Activated CD4-positive, alpha-beta T cell treated with anti-CD3 and anti-CD28 coated beads for 48 hours (primary cell): ENCODE measurements at places on chromosomes 2 and 18.
A peak's percentile ranks its signal among the peaks of the same experiment; 100 is the strongest.

- no peak for DNase-seq
Observed at GRCh38 chr2:226828191-226828590, 7.7 kb upstream of the RHBDD1 start.

DNA sequence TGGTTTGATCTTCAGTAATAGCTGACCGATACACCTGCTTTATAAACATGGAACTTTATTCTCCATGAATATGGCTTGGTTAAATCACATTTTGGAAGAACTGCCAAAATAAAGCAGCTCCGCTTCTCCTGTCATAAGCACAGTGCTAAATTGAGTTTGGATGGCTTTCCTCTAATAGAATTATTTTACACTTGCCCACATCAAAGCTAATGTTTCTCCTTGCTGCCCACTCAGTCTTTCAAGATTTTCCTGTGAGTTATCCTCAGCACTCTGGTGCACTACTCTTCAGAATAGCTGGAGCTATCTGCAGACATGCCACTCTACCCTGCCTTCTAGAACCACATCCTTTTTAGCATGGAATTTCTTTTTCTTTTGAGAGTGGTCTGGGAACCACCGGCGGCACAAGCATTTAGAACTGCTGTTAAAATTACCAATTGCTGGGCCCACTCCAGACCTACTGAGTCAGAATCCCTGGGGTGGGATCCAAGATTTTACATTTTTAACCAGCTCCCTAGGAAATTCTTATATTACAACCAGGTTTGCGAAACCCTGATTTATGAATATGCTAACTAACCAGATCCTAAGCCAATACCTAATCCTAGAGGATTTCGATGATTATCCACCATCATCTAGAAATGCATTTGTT lies 283.3 kb downstream of the AFF3 start:
- no peak for DNase-seq

- DNase-seq: no peak
Observed at GRCh38 chr2:129877795-129878775, 101.4 kb upstream of the RAB6C start.

- no peak for DNase-seq
Observed at GRCh38 chr2:145356056-145356455, 836.1 kb upstream of the ZEB2 start.

DNA sequence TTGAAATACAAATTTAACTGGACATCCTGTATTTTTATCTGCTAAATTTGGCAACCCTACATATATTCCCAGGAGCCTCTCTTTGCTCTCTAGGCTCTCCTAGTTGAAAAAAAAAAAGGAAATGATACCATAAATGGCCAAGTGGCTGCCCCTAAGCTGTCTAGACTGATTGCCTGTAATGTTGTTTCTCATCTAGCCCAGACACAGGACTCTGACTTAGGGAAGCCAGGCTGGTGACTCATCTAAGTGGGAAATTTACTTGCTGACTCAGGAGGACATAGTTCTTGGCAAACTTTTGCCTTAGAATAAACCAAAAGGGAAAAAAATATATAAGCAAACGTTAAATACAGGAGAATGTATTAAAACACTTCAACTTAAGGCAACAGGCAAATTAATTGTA lies 14.6 kb upstream of the ITGAV start:
- DNase-seq: no peak

DNA sequence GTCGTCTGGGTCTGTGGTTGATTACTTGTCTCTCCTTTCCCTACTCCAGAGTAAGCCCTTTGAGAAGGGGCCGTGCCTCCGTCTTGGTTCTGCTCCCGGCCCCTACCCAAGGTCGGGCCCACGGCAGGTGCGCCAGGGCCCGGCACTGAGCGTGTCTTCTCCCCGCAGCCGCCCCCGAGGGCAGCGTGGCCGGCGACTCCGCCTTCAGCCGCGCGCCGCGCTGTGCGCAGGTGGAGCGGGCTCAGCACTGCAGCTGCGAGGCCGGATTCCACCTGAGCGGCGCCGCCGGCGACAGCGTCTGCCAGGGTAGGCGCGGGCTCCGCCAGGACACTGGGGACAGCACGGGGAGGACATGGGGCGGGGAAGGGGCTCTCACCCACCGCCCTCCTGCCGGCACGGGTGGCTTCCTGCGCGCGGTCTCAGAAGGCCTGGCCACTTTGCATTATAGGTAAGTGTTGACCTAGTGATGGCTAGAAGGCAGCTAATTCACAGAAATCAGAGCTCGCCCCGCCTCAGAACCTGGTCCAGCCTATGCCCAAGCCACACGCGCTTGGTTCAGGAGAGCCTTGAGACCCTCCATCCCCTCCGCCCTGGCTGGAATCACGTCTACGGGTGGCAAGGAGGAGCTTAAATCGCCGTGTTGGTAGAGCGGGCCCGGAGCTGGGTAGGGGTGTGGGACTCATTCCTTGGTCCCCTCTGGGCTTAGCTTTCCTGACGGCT lies 43.5 kb downstream of the FBLN7 start:
- DNase-seq: peak; percentile 79

DNA sequence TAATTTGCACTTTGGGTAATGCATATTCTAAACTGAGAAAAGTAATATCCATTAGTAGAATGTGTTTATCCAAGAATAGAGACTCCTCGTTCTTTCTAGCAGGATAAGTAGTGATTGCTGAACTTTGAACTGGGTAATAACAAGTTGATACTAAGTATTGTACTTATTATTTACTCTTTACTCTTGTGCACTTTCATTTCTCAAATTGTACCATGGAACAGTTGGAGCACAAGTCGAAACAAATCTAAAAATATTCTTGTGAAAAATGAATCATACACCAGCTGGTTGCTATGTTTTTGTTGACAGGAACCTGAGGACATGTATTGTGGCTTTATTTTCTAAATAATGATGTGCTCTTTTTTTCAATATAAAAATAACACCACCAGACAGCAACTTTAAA lies 111.9 kb downstream of the RGPD3 start:
- no peak for DNase-seq

DNA sequence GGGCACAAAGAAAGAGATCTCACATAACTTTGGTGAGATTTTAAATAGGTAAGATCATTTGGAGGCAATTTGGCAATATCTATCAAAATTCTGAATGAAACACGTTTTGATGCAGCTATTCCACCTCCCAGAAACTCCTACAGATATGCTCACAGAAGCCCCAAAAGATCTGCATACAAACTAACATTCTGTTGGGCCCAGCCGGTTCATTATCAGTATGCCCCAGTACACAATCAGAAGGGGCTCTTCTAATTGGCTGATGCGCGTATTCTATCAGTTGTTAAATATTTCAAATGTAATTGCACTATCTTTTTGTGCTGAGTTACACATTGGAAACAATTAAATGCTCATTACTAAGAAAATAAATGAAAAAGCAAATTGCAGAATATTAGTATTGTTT lies 7.1 kb upstream of the TGIF1 start:
- no peak for DNase-seq

- no peak for DNase-seq
Observed at GRCh38 chr2:152580714-152581113, 136.5 kb downstream of the PRPF40A start.

DNA sequence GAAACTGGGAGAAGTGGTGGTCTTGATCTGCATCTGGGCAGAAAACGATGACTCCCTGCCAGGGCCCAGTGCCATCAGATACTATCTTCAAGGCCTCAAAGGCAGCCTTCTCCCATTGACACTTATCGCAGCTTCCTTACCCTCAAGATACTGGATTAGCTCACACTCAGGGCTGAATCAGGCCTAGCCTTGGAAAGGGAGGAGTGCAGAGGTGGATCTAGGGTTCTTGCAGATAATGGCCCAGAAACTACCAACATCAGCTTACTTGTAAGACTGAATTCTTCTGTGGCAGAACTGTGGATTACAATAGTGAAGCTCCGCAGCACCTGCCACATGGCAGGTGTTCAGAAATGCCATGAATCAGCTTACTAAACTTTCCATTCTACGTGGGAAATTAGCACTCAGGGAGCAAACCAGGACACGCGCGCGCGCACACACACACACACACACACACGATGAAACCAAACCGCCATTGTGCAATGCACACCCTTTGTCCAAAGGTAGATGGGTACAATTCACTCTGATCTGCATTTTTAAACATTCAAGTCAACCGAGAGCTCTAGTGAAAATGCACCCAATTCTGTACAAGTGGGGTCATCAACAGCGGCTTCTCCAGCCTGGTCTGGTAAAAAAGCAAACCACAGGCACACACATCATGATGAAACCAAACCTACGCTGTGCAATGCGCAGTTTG lies 26.3 kb upstream of the TMEM182 start:
- DNase-seq: peak; percentile 14

- DNase-seq: peak; percentile 58
Observed at GRCh38 chr2:97995026-97995733, 568 bp downstream of the TMEM131 start.

GRCh38 chr18:76914796-76915195 lies 92.4 kb downstream of the ZNF236 start:
- no peak for DNase-seq

DNA sequence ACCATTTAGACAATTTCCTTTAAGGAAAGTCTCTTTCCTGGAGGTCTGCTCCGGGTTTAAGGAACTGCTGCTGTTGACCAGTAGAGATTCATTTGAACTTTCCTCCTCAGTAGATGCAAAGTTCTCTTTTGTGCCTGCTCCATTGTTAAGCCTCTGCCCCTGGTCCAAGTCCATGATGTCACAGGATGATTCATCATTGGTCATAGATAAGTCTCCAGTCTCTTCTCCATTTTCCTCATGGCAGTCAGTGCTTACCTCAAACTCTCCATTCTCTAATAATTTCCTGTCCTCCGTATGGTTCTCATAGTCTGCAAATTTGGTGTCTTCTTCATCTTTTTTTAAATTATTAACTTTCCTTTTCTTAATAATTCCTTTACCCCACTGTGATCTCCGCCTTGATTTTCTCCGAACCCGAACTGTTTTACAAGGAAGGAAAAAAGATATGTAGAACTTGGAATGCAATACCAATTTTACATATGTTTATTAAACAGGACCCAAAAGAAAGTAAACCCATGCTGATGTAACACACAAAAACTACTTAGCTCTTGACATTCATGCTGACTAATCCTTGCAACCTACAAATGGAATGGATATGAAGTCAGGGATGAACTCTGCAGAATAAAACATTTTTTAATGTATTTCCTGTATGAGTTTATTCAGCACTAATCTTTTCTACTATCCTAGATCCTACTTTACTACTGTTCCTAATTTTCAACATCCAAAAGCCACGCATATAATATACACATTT lies 169.1 kb downstream of the ATAD2B start:
- DNase-seq: no peak

DNA sequence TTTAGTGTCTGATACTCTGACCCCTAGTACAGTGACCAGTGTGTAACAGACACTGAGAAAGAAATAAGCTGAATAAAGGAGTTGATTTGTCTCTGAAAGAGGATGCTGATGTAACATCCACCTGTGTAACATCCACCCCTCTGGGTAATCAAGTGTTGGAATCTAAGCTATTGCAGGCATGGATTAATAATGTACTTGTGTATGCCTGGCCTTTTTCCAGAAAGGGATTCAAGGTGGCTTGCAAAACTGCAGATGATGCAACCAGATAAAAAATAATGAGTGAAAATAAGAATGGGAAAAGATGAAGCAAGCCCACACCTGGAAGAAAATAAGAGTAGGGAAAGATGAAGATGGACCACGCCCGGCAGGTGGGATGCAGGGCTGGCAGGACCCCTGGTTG lies 48.2 kb upstream of the FOXI3 start:
- no peak for DNase-seq

GRCh38 chr2:233350708-233351107 lies 3.6 kb upstream of the DGKD start:
- DNase-seq: peak; percentile 37

DNA sequence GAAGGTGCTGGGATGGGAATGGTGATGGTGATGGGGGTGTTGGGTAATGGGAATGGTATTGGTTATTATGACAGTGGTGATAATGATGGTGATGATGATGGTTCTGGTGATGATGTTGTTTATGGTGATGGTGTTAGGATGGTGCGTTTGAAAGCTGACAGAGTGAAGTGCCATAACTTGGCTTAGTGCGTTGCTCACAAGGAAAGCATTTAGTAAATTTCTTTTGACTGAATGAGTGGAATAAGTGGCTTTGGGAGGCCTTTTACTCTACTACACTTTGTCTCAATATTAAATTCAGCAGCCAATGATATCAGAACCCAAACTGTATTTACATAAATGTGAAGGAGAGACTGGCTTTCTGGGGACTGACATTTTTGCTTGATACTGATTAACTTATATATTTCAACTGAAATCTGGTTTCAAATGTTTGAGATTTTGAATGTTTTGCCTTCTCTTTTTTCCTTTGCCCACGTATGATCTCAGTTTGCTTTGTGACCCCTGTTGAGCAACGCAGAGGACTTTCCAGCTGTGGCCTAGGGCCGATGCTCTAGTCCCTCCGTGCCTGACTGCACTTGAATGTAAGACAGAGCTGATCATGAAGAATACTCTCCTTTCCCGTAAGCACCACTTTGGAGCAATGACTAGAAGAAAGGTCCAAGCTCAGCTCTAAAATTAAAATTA lies 128.5 kb upstream of the SH3BP4 start:
- no peak for DNase-seq

DNA sequence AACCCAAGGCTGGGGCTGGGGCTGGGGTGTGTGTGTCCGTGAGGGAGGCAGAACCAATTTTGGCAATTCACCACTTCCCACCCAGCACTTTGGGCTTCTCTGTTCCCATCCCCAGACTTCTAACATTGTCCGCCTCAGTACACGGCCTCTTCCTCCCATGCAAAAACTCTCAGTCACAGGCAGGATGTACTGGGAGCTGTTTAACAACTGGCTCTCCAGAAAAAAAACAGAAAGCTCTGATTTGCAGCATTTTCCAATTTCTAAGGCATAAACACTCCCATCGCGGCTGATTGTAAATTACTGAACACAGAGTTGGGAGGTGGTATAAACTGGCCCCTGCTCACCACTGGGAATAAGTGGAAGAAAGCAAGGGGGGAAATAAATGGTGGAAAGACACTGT lies 73.1 kb upstream of the MAP4K3 start:
- no peak for DNase-seq

GRCh38 chr2:88933980-88934379 lies 242.5 kb downstream of the RPIA start:
- DNase-seq: no peak

- no peak for DNase-seq
Observed at GRCh38 chr2:62578803-62579640, 73.0 kb upstream of the TMEM17 start.

DNA sequence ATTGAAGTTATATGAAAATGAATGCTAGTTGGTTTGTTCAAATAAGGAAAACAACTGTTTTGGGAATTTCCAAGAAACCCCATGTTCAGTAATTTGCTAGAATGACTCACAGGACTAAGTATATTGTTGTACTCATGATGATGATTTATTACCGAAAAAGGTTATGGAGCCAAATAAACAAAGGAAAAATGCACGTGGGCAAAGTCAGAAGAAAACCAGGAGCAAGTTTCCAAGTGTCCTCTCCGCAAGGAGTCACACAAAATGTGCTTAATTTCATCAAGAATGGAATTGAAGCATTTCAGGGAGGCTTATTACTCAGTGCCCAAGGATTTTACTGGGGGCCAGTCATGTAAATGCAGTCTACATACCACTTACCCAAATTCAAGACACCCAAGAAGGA lies 1652.4 kb upstream of the TMEFF2 start:
- no peak for DNase-seq

DNA sequence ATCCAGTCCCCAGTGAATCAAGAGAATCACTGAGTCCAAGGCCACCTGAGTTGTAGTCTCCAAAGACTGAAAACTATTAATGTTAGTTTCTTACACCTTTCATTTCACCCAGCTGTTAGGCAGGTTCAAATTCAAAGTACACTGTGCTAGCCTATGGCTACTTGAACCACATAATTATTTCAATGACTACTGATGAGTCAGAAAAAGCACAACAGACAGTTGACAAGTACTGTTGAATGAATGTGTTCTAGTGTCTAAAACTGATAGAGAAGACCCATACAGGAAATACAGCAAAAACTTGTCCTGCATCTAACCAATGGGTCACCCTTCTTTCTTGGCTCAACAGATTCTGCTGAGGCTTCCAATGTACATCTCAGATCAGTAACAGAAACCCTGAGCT lies 160.9 kb downstream of the MYO5B start:
- no peak for DNase-seq
